Fibroblast of upper back skin (primary cell): ENCODE measurements at places on chromosomes 6 and 20.
A peak's percentile ranks its signal among the peaks of the same experiment; 100 is the strongest.

DNA sequence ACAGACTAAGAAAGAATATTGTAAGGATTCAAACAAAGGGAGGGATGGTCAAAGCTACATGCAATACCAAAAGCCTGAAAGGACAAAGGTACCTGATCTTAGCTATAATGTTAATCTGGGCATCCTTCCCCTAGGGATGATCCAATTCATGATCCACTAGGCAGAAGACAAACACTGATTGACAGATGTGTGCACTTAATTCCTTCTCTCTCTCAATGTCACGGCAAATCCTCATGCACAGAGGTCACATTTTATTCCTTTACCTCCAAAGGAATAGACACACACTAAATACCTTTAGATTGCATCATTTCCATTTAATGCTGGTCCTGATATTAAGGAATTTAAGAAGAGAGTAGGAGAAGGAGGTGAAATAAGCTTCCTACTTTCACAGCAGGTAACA lies 73.4 kb downstream of the ZNF133 start:
- no peak for DNase-seq

DNA sequence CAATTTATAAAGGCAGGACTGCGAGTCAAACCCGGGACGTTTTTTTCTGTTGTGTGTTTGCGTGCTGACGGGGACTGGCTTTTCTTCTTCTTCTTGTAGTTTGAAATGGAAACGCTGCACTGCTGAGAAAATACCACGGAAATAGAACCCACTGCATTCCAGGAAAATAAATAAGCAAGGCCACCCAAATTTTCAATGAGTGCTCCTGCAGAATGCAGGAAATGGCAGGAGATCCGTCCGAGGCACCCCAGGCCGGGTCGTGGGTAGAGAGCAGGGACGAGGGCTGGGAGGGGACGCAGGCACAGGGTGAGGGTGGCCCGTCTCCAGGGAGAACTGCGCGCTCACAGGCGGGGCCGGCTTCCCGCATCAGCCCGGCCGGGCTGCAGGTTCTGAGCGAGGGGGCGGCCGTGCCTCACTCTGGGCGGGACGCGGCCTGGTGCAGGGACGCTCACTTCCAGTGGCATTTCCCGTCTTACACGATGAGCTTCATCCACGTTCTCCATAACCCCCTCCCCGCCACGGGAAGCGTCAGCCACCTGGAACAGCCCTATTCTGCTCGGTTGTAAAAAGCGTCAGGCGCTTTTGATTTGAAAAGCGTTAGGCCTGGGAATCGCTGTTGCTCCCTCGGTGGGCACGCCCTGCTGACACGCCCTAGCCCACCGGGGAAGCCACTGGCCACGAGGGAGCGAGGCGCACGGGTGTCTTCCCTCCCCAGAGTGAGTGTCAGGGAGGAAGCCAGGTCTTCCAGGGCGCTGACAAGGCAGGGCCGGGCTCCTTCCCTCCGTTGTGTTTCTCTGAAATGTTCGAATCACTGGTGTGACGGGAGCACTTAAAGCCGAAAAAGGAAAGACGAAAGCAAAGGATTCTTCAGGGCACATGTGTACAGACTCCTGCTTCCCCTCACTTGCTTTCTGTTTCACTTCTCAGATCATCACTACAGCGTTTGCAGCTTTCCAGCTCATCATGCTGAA lies 17.9 kb upstream of the EXOC2 start:
- peak; percentile 58 for DNase-seq

GRCh38 chr6:159163901-159164370 lies 5.3 kb upstream of the FNDC1 start:
- peak; percentile 84 for DNase-seq

GRCh38 chr6:158768436-158768835 lies 50.7 kb downstream of the EZR start:
- no peak for DNase-seq

DNA sequence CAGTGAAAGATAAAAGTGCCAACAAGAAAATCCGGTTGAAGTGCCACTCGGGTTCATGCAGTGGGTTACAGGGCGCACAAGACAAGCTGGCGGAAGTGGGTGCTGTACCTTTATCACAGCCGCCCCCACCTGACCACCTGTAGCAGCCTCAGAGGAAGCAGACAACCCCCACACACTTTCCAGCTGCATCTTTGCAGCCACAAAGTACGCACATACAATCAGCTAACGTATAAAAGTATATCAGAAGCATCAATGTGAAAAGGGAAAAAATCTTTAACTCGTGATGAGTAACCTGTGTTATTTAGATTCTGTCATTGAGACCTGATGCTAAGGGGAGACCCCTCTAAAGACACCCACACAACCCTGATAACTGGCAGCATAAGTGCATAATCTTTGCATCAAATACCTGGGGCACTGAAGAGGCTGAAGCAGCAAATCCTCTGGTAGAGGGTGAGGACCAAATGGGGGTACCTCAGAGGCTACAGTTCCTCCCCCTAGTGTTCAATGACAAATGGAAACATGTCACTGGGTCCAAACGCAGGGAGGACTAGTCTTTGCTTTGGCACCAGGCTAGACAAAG lies 22.1 kb downstream of the BACH2 start:
- DNase-seq = no peak

DNA sequence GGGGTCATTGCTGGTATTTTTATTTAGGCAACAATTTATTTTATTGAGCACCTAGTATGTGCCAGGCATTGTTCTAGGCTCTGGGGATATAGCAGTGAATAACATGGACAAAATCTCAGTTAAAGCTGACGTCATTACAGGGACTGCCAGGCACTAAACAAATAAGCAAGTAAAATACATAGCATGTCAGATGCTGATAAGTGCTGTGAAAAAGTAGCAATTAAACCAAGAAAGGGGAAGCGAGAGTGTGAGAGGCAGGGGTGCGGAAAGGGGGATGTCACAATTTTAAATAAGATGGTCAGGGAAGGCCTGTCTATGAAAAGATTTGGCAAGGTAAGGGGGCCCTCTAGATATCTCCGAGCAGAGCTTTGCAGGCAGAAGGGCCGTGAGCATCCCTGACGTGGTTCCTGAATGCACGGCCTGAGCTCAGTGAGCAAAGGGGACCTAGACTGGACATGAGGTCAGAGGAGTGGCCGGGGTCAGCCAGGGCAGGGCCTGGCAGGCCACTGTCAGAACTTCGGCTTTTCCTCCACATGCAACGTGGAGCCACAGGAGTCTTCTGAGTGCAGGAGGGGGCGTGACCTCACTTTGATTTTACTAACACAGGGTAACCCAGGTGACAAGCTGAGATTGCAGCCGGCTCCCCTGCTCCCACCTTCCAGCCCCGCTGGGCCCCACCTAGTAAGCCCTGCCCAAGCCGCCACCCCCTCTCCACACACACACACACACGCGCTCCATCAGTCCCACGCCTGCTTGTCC lies 24.2 kb upstream of the SIRPA start:
- DNase-seq = no peak

GRCh38 chr6:73388433-73388799 lies 6.2 kb upstream of the DDX43 start:
- DNase-seq = no peak

DNA sequence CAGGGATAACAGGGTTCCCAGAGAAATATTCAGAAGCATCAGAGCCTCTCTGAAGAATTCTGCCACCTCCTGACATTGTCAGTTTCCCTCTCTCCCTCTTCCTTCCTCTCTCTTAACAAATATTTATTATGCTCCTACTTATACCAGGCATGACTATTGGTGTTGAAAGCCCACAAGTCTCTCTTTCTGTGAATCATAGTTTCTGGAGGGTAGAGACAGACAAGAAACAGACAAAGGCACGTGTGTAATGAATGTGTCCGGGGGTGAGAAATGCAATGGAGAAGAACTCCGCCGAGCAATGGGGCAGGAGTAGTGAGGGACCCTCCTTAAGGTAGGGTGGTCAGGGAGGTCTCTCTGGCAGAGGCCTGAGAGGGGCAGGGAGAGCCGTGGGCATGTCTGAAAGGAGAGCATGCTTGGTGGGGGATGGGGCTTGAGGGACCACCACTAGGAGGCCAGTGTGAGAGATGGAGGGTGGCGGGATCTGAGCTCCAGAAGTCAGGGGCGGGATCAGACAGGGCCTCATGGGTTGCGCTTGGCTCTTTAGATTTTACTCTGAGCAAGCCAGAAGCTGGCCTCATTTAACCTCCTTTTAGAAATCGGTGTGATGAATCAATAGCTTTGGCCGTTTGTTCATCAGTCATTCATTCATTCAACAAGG lies 57.3 kb downstream of the EYA2 start:
- DNase-seq = peak; percentile 71

DNA sequence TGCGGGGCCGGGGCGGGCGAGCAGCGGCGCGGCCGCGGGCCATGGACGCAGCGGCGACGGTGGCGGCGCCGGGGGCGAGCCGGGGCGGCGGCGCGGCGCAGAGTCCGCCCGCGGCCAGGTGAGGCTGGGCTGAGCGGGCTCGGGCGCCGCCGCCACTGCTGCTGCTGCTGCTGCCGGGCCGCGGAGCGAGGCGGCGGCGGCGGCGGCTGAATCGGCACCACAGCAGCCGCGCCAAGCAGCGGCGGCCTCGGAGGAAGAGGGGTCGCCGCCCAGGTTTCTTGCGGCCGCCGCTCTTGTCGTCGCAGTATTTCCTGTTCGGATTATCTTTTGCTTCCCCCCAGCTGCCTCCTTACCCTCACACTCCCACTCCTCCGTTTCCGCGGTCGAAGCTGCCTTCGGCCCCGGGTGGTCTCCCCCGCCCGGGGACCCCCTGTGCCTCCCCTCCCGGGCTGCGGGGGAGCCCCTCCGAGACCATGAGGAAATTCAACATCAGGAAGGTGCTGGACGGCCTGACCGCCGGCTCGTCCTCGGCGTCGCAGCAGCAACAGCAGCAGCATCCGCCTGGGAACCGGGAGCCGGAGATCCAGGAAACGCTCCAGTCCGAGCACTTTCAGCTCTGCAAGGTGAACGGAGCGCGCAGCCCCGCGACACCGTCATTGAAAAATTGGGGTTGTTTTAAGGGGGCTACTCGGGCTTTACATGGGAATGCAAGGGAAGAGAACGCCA lies at the start of gene STXBP5:
TSS of gene STXBP5 (plus strand) at position 358 of the 726 bp plus-strand sequence. CDS start at position 474, 116 bp downstream.
- DNase-seq = peak; percentile 31

DNA sequence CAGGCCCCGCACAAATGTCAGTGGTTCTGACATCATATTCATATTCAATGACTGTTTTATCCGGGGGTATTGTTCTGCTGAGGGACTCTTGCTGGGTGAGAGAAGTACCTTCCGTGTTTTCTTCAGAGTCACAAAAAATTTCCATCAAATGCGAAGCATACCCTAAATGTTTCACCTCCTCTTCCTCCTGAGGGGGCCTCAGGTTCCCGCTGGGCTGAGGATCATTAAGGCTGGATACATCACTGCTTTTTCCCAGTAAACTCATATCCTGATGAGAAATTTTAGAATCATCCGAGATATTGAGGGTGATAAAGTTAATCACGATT lies 42.8 kb downstream of the IL20RA start:
- DNase-seq = no peak

- DNase-seq = no peak
These were observed at the start of gene HS3ST5 for GRCh38 chr6:114342826-114343781. HS3ST5 (minus strand) TSS chr6:114343023; CDS start chr6:114062845, 280,178 bp downstream.

DNA sequence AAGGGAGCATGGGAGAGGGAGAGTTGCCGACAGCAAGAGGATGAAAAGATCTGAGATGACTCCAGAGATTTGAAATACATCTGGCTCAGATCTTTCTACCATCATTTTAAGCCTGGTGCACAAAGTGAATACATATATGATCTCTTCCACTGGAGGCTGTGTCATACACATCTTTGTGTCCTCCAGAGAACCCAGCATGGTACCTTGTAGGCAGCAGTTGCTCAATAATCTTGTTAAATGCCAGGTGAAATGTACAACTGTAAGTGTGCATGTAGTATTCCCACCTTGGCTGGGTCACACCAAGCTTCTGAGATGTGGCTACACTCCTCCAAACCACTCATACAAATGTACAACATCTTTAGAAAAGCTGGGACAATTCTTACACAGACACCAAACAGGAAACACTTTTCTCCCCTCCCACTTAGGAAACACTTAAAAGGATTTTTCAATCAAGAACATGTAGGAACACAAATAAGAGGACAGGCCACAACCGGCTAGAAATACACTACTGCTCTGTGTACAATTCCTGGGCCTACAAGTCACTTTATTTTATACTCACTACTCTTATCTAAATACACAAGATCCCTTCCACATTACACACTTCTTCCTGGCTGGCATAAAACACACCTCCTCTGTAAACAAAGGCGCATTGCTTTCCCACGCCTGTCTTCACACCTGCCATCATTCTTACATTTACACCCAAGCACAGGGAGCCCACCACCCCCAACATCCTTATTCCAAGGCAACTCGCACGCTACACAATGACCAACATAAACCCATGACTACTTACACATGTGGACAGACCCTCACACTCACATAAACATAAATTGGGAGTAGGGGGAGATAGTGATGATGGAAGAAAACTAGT lies 3.8 kb upstream of the IER3 start:
- DNase-seq = no peak
